NCI-H2081 treated with DMSO at 0.1 percent for 48 hours (cell line): ENCODE measurements at places on chromosomes 5 and 9.

DNA sequence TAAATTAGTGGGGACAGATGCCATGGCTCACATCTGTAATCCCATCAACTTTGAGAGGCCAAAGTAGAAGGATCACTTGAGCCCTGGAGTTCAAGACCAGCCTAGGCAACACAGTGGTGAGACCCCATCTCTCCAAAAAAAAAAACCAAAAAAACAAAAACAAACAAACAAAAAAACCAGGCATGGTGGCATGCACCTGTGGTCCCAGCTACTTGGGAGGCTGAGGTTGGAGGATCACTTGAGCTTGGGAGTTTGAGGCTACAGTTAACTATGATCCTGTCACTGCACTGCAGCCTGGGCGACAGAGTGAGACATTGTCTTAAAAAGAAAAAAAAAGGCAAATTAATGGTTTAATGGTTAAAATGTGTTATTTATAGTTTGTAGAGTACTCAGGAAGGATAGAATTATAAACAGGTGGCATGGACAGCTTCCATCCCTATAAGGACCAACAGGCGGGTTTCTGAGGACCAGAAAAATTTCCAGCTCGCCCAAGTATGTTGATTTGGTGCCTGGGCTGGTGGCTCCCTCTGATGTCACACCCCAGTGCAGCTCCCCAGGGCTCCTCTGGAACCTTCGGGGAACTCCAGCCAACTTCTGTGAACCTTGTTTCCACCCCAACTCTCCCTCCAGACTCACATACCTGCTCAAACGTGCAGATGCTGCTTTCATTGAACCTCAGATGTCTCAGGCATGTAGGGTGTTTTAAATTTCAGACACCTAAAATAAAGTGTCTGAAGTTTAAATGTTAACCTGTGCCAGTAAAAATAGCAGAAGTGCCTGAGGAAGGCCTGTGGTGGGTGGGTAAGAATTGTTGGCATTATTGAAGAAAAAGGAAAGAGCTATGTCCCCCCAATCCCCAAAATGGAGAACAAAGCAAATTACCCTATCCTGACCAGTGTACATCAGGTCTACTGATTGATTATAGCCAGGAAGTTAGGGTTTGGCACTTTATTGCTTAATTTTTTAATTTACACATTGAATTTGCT lies 69.0 kb downstream of the TRIO start:
- DNase-seq: no peak

- DNase-seq: no peak
Observed at GRCh38 chr5:81544351-81545018, 150.6 kb upstream of the ACOT12 start.

GRCh38 chr5:31854181-31855133 lies 215.5 kb downstream of the PDZD2 start:
- DNase-seq: no peak

GRCh38 chr5:143402553-143403333 lies 743 bp downstream of the NR3C1 start:
- DNase-seq: no peak

GRCh38 chr9:108136656-108137055 lies 647.1 kb upstream of the KLF4 start:
- no peak for DNase-seq

- DNase-seq: no peak
Observed at GRCh38 chr5:84218546-84218945, 166.1 kb downstream of the EDIL3 start.

DNA sequence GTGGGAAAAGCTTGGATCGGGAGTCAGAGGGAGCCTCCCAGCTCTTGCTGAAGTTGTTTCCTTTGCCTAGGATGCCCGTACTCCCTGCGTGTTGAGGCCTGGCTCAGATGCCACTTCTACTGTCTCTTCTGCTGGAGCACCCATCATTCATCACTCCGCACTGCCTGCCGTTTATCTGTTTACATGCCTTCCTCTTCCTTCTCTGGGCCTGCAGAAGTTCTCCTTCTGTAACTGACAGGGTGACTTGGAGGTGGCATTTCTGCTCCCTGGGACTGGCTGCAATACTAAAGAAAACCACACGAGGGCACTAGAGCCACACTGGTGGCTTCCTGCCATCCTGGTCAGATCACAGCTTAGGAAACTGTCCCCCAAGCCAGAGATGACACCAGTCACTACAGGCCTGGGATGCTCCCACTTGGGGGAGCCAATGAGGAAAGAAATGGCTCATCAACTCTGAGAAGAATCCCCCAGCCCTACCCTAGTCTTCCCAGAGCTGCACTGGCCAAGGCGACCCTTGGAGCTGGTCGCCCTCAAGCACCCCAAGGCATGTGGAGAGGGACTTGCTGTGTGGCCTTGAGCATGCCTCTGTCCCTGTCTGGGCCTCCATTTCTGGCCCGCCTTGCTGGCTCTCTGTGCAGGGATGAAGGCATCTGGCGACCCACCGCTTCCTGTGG lies 9.7 kb upstream of the SLC25A51 start:
- DNase-seq: peak; percentile 15

- DNase-seq: no peak
Observed at GRCh38 chr9:85603936-85604335, 137.8 kb downstream of the AGTPBP1 start.

DNA sequence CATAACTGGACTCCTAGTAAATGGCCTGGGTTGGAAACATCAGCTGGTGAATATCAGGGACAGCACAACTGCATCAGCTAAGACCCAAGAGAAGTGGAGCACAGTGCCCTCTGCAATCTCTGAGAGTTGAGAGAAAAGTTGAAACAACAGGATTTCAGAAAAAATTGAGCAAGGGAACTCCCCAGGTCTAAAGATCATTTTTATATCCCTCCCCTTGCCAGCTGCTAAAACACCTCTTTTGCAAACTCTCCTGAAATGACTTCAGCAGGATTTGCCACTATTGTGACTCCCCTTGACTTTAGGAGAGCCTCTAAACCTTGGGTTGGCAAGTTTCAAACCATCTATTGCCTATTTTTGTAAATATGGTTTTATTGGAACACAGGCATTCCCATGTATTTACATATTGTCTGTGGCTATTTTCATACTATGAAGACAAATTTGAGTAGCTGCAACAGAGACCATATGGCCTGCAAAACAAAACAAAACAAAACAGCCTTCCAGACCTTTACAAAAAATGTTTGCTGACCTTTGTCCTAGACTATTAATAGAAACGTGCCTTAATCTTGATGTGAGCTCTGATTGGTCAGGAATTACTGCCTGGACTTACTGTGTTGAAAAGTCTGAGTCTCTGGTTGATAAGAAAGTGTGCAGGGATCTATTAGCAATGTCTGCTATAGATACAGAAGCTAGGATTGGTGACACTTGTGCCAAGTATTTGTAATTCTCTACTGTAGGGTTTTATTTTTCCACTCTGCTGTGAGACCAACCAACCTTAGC lies 37.7 kb upstream of the PLPPR1 start:
- DNase-seq: no peak

DNA sequence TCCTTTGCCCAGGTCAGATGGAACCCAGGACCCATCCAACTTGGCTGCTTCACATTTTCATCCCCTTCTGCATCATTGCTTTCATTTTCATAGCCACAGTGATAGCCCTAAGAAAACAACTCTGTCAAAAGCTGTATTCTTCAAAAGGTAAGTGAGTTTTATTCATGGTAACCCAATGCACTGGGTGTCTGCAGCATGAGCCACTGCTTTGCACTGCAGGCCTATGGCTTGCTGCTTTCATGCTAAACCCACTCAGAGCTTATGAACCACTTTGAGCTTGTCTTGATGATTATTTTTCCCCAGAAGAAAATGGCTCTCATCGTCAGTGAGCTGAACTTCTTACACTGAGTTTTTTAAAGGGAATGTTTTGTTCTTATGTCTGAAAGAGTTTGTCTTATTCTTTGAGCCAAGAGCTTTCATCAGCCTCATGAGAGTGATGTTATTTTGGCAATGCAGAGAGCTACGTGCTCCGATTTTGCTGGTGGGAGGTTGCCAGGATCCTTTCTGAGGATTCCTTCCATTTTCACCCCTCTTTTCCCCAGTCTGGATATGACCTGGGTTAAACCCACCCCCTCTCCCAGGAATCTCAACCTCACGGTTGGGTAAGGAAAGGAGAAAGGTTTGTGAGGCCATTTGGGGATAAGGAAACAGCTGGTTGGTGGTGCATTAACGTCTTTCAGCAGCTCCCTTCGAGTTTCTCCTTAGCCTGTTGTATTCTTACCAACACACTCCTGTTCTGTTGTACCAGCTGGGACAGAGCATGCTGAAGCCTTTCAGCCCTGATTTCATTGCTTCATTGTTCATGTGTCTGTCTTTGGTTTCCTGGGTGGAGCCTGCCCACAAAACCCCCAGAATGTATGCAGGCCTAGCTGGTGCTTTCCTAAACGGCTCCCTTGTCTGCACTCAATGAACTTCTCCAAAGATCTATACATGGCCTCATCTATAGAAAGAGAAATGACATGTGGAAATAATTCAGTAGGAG lies 47.6 kb downstream of the PDCD1LG2 start:
- DNase-seq: no peak

- DNase-seq: no peak
Observed at GRCh38 chr5:134227259-134227658, 1.4 kb upstream of the PPP2CA start.

DNA sequence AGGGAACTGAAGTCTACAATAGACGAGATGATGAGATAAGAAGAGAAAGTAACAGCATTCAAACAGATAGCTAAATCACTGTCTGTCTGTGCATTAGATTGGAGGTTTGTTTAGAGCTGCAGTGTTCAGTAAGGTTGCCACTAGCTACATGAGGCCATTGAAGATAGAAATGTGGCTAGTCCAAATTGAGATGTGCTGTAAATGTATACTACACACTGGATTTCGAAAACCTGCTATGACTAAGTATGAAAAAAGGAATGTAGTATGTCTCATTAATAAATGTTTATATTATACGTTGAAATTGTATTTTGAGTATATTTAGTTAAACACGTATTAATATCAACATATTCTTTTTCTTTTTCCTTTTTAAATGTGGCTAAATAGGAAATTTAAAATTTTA lies 142.1 kb downstream of the XRCC4 start:
- DNase-seq: no peak

GRCh38 chr5:141683596-141684141 lies 1.6 kb upstream of the ARAP3 start:
- no peak for DNase-seq

- no peak for DNase-seq
Observed at GRCh38 chr9:27351438-27351837, 54.5 kb upstream of the EQTN start.

DNA sequence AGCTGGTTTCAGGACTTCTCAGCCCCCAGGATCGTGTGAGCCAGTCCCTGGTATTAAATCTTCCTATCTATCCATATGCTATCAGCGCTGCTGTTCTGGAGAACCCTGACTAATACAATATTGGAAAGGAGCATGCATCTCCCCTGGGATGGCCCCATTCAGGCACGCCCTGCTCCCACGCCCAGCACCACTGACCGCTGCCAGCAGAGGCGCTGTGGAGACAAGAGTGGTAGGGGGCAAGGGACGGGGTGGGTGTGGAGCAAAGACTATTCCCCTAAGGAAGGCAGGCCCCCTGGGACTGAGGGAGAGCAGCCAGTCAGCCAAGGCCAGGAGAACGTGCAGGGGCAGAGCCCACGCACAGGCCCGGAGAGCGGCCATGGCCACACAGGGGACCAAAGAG lies 116.0 kb downstream of the VAV2 start:
- DNase-seq: no peak

GRCh38 chr9:16105168-16106020 lies 552.6 kb downstream of the CCDC171 start:
- DNase-seq: no peak

- DNase-seq: no peak
Observed at GRCh38 chr9:114016101-114016500, 62.0 kb downstream of the AMBP start.

GRCh38 chr5:74130155-74130897 lies 504.3 kb downstream of the ARHGEF28 start:
- DNase-seq: peak; percentile 96

- no peak for DNase-seq
Observed at GRCh38 chr9:31587146-31587545, 797.3 kb upstream of the ACO1 start.

DNA sequence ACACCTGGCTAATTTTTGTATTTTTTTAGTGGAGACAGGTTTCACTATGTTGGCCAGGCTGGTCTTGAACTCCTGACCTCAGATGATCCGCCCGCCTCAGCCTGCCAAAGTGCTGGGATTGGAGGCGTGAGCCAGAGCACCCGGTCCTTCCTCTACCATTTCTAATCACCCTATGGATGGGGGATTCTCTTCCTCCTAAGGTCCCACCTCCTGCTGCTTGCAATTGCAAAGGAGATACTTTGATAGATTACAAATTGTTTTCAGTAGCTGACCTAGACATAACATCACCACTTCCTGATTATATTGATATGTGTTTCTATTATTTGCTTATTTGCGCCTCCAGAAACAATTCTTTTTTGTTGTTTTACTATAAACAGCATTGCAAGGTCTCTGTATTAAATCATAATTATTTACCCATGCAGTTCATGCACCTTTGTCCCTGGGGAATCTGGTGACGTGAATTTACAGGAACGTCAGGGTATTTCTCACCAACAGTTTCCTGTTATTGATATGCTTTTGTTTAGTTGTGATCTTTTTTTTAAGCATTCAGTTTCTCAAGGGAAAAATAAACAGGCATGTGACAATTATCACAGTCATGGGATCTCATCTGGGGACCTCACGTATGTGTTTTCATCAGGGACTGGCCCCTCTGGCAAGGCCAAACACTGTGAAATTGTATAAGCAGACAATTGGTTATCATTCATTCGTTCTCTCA lies 43.2 kb downstream of the ESM1 start:
- DNase-seq: no peak

DNA sequence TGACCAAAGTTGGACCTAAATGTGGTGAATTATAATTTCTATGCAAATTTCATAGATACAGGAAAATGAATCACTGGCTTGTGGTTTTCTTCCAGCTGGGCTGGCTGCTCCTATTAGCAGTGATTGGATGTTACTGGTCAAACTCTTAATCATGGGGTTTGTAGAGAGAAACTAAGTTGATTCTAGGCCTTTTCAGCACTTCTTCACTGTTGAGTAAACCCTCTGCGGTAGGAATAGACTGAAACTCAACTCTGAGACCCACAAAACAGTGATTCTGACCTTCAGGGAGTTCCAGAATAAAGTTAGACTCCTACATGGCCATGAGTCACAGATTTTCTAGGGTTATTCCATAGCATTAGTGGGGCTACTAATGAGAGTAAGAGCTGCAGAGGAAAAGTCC lies 47.9 kb upstream of the FKTN start:
- DNase-seq: no peak

DNA sequence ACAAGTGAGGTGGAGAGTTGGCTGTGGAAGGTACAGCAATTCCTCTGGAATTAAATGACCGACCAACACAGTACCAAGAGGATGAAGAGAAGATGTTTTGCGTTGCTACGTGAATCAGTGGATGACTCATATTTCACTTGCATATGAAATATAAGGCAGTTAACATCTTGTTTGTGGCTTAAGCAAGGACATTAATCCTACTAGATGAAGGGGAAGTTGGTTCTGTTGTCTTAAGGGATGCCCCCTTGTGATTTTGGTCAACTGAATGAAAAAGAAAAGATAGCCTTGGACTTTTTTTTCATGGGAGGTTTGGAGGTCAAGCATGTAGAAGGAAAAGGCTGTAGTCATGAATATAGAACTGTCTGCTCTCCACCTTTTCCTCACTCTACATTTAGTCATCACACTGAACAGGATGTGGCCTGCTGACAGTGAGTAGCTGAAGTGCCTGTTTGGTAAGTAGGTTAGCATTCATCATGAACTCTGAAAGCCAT lies 33.9 kb downstream of the VLDLR start:
- DNase-seq: no peak

GRCh38 chr9:138082918-138083636 lies 205.5 kb downstream of the CACNA1B start:
- DNase-seq: no peak

GRCh38 chr5:68257210-68257609 lies 41.7 kb downstream of the PIK3R1 start:
- peak; percentile 41 for DNase-seq
